ENCODE measurements at places on chromosomes 2 and 18.

- no peak for DNase-seq
These were observed 287.3 kb upstream of the REV1 start for GRCh38 chr2:99776906-99777646.

DNA sequence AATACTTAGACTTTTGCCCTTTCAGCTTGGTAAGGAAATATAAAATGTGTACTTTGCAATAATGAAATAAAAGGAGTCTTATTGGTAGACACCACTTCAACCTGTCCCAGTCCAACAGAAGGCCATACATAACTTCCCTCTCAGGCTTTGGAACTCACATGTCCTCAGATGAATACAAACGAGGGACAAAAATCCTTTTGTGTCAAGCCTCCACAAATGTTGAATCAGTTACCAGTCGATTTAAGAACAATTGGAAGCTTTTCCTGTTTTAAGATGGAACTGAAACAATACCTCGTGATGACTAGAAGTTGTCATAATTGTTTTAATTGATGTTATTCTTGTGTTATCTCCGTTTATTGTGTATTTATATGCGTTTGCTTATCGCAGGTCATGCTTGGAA is 385.1 kb upstream of the POU3F3 start:
- no peak for DNase-seq

DNA sequence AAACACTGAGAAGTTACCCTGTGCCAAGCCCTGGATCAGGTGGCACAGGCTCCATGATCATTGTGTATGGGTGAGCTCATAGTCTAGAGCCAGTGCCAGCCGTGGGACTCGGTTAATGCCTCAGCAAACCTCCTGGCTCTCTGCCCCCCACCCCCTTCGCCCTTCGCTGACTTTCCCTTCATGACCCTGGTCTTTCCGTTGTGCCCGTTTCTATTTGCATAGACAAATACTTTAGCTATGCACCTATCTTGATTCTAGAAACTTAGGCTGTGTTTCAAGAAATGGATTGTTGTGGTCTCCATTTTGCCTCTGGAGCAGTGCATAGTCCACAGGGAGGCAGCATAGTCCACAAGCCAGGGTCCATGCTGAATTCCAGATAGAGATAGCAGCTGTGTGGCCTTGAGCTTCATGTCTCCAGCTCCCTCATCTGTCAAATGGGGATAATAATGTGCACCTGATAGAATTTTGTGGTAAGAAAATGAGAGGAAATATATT is 44.8 kb upstream of the KDM3A start:
- DNase-seq = no peak

GRCh38 chr2:53473775-53474311 is 293.8 kb upstream of the CHAC2 start:
- DNase-seq = no peak

- no peak for DNase-seq
These were observed 17.9 kb upstream of the EHBP1 start for GRCh38 chr2:62687636-62688035.

- DNase-seq = no peak
These were observed 67.6 kb upstream of the ZFP36L2 start for GRCh38 chr2:43293744-43294695.

DNA sequence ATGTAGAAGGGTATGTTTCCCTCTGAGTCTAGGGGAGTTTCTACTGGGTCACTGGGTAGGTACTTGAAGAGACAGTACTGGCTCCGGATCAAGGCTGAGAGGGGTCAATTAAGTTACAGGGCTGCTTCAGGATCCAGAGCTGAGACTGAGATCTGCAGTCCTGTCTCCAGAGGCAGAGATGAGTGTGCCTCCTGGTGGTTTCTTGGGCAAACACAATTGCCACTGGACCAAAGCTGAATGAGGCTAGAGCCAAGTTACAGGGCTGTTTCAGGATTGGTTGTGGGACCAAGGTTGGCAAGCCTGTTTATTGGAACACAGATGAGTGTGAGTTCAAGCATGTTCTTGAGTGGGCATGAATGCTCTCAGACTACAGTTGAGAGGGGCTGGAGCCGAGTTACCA is 157.9 kb downstream of the ADCYAP1 start:
- DNase-seq = no peak

DNA sequence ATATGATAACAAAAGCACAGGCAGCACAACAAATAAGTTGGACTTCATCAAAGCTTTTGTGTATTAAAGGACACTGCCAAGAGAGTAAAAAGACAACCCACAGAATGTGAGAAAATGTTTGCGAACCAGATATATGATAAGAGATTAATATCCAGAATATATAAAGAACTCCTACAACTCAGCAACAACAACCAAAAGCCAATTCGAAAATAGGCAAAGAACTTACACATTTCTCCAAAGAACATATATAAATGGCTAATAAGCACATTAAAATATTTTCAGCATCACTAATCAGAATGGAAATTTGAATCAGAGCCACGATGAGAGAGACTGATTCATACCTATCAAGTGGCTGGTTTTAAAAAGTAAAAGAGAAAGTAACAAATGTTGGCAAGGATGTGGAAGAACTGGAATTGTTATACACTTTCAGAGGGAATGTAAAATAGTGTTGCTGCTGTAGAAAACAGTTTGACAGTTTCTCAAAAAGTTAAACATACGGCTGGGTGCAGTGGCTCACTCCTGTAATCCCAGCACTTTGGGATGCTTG is 25.2 kb downstream of the EPB41L5 start:
- no peak for DNase-seq

- no peak for DNase-seq
These were observed 113.1 kb upstream of the WDR75 start for GRCh38 chr2:189327879-189328847.

- no peak for DNase-seq
These were observed 495.8 kb downstream of the NRXN1 start for GRCh38 chr2:50535971-50536759.

- DNase-seq = no peak
These were observed 58.6 kb upstream of the NFU1 start for GRCh38 chr2:69495861-69496260.

DNA sequence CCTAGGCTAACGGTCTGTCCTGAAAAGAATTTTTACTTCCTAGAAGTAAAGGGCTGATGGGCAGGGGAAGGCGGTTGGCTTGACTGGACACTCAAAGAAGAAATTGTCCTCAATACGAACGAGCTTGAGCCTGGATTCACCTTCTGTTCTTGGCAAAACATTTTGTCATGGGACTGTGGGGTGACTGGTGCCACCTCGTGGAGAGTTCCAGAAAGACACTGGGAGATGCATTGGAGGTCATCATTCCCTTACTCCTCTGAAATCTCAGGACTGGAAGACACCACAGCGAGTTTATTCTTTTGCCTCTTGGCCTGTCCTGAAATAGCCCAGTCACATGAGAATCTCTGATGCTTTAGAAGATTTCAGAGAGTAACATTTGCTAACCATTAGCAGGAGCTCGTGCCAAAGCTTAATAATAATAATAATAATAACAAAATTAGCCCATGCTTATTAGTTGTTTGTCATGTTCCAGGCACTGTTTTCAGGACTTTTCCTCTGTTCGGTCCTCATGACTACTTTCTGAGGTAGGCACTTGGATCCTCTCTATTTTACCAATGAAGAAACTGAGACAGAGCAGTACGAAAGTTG is 44.5 kb downstream of the TMEM182 start:
- DNase-seq = no peak

DNA sequence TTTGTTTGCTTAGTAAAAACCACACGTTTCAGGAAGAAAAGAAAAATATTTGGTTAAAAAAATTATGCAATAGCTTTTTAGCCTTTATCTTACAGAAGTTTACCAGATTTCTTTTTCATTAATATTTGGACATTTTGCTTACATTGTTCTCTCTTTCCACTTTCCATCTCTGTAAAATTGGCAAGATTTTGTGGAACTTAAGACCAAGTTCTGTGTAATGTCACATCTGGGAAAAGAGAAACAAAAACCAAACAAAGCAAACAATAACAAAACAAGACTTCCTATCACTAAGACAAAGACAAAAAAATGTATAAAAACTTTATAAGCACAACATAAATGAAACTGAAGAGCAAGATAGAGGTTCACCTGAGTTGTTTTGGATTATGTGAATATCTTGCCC is 1392.1 kb upstream of the CELF4 start:
- no peak for DNase-seq

DNA sequence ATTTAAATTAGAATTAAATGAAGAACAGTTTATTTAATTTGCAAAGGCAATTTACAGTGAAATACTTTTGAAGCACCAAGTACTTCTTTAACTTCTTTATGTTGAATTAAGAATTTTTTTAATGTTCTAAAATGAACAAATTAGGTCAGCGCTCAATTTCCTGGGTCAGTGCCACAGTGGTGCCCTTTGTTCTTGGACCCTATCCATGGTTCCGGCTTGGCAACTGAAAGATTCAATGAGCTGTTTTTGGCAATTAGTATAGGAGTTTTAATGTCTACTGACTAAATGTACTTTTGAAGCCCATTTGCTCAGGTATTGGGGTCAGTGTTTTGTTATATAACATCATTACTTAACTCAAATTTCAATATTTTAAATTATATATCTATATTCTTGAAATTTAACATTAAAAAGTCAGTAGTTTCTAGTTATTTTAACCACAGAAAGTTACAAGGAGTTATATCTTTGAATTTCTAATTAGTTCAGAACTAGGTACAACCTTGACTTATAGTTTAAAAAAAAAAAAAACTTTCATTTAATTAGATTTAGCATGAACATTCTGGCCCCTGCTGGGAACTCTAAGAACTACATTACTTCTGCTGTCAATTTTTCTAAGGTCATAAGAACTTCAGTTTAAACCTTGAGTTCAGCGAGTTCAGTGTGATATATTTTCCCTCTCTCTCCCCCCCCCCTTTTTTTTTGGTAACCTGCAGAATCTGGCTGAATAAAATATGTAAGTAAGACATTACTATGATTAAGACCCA is 7.6 kb upstream of the MSTN start:
- no peak for DNase-seq

DNA sequence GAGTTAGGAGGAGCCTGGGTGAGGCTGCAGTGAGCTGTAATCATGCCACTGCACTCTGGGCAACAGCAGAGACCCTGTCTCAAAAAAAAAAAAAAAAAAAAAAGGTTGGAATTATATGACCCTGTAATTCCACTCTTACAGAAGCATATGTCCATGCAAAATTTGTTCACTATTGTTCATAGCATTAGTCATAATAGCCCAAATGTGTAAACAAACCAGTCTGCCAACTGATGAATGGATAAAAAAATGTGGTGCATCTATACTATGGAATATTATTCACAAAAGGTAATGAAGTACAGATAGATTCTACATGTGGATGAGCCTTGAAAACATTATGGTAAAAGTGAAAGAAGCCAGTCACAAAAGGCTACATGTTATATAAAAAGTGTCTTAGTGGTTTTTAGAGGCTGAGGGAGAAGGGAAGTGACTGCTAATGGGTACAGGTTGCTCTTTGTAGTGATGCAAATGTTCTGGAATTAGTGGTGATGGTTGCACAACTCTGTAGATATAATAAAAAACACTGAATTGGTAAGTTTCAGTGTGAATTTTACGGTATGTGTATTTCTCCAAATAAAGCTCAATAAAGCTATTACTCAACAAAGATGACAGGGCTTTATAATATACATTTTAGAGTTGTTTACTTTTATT is 9.4 kb downstream of the COA5 start:
- no peak for DNase-seq

- DNase-seq = no peak
These were observed 3.0 kb downstream of the CALCRL start for GRCh38 chr2:187445051-187445450.

GRCh38 chr2:239277401-239278085 is 123.3 kb downstream of the HDAC4 start:
- no peak for DNase-seq

DNA sequence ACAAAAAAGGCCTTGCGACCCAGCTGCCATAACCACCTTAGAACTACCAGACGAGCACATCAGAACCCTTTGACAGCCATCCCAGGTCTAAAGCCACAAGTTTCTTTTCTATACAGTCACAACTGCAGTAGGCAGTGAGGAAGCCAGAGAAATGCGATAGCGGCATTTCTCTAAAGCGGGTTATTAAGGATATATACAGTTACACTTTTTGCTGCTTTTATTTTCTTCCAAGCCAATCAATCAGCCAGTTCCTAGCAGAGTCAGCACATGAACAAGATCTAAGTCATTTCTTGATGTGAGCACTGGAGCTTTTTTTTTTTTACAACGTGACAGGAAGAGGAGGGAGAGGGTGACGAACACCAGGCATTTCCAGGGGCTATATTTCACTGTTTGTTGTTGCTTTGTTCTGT is 48.8 kb downstream of the FEZ2 start:
- DNase-seq = no peak

- no peak for DNase-seq
These were observed 786.4 kb downstream of the RNF144A start for GRCh38 chr2:7703543-7704144.

DNA sequence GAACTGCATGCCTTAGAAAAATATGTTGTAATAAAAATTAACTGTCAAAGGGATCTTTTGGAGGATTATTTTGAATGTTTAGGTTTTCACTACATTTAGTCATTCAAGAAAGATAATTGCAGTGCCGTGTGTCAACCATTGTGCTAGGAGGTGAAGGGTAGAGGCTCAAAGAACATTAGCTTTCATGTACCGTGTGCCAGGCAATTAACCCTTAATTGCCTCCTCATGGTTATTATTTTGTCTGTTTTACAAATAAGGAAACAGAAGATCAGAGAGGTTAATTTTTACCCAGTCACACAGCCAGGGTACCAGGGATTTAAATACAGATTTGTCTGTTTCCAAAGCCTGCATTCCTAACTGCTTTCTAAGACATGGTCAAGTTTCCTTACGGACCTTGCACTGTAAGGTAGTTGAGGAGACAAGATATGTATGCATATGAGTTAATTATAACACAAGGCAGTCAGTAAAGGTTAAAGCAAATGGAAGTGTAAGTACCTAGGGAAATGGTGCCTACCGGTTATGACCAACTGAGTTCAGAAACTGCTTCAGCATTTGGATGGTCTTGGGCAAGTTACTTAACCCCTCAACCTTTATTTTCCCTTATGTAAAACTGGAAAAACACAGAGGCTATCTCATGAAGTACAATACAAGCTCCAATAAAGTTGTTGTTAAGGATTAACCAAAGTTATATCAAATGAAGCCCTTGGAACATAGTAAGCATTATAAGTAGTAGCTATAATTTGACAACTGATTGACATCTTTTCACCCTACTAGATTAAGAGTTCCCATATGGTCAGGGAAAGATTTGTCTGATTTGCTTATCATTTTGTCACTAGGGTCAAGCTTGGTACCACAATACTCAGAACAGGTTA is 434.9 kb downstream of the MBD2 start:
- no peak for DNase-seq

- DNase-seq = no peak
These were observed 6.5 kb upstream of the MTERF4 start for GRCh38 chr2:241108271-241109209.

DNA sequence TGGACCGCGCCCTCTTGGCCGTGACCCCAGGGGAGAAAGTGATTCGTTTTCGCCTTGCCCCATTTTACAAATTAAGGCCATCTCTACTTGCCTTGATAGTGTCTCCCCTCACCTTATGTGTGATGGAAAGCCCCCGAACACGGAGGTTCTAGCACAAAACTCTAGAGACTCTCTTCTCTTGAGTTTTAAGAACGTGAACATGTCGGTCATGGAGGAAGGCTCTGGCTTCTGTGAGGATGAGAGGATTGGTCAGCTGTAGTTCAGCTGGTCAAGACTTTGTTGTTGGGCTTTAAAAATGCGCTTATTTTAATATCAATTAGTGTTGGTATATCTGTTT is 828 bp downstream of the DYNC1I2 start:
- no peak for DNase-seq

GRCh38 chr2:211141646-211142045 is 585.2 kb downstream of the CPS1 start:
- no peak for DNase-seq
